Activated T-helper 1 cell treated with anti-CD3 and anti-CD28 coated beads, Interleukin-12 subunit alpha, Interleukin-12 subunit beta, Interleukin-2, Interleukin-4 antibody, amounts not matched to agents 30 ng/mL and 10 ng/mL and 1 ng/mL, durations not matched to agents 14 hours and 24 hours and 36 hours (primary cell): ENCODE measurements at places on chromosomes 1 and 21. TPM values are rescaled to one million over a fixed set of nuclear protein-coding genes. Genes with fewer than 3 reads are reported as not detected.
A peak's percentile ranks its signal among the peaks of the same experiment; 100 is the strongest.

Gene DCDC2B
- total RNA-seq: 0.15 TPM in 1 of 2 replicates, not detected in the other

GRCh38 chr1:104574620-104575019 is 824.9 kb downstream of the AMY1C start:
- no peaks in the 10 kb centered on the region for H3K36me3 ChIP-seq
- H3K4me3 ChIP-seq: no peak overlapping the region
- no peaks in the 10 kb centered on the region for H3K27me3 ChIP-seq
- H3K4me1 ChIP-seq: no peaks in the 10 kb centered on the region

DNA sequence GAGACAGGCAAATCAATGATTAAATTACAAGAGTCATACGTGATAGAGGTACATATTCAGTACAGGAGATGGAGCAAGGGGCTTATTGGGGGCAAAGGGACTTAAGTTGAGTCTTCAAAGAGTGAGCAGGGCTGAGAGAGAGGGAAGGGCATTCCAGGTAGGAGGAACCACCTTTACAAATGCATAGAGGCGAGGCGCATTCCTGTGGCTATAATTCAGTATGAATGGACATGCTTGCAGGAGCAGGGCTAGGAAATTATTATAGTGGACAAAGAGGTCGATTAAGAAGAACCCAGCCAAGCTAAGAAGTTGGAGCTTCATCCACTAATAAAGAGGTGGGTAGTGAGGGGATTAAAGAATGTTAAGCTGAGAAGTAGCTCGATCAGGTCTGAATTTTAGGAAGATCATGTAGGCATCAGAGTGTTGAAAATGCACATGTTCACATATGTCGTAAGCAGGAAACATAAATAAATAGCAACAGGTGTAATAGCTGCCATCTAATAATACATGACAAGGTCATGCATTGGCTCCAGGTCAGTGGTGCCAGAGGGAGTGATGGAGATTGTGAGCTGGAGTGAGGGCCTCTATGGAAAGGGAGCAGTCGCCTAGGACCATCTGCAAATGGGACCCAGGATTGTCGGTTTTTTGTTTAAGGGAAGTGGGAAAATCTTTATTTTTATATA is 12.0 kb upstream of the HNRNPU start:
- H3K4me1 ChIP-seq: no peaks in the 10 kb centered on the region
- no peak for DNase-seq
- H3K4me3 ChIP-seq: no peak overlapping the region
- H3K27me3 ChIP-seq: peaks cover 2% of the 10 kb centered on the region

Gene ZNF670
- 2.5 and 2.9 TPM in 2 replicates for total RNA-seq

- peak overlapping the region; percentile 92 for H3K27ac ChIP-seq
- H3K27me3 ChIP-seq: peaks cover 2% of the 10 kb centered on the region
- no peak for DNase-seq
- peaks cover 38% of the 10 kb centered on the region for H3K36me3 ChIP-seq
- H3K4me3 ChIP-seq: peak overlapping the region; percentile 94
Observed at GRCh38 chr1:6197746-6198427, 1.5 kb downstream of the RPL22 start.

DNA sequence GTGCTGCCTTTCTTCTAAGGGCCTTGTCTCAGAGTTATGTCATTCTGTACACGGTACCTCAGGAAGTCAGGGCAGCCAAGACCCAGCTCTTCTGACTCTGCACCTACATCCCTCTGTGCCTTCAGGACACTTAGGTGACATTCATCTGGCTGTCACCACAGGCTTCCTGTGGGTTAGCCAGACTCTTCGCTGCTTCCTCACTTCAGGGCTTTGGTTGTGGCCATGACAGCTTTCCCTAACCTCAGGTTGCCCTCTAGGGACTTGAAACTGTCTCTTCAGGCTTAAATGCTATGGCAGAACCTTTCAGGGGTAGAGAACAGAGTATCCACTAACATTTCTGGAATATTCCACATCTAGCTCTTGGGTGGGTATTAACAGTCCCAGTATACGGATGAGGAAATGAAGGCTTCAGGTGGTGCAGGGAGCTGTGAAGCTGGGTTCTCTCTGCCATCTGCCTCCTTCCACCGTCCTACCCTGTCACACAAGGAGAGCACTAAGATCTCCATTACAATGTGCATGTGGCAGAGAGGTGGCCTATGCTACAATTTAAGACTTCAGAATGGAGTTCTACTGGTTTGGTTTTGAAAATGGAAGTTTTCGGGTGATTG is 9.9 kb downstream of the TSSK3 start:
- no peak overlapping the region for H3K4me3 ChIP-seq
- DNase-seq: peak; percentile 66
- H3K27ac ChIP-seq: no peak overlapping the region
- H3K4me1 ChIP-seq: peaks cover 21% of the 10 kb centered on the region

GRCh38 chr1:153253693-153254092 is 5.8 kb upstream of the LORICRIN start:
- no peak for DNase-seq
- peaks cover 12% of the 10 kb centered on the region for H3K27me3 ChIP-seq
- no peak overlapping the region for H3K27ac ChIP-seq

GRCh38 chr1:110282395-110282794 is 56.8 kb upstream of the RBM15 start:
- H3K4me1 ChIP-seq: no peaks in the 10 kb centered on the region
- no peak overlapping the region for H3K27ac ChIP-seq
- H3K36me3 ChIP-seq: no peaks in the 10 kb centered on the region
- peaks cover 11% of the 10 kb centered on the region for H3K27me3 ChIP-seq
- no peak overlapping the region for H3K4me3 ChIP-seq
- no peak for DNase-seq

Gene SERPINC1
- total RNA-seq: 0.26 TPM in 1 of 2 replicates, not detected in the other

Gene PRPF38B
- 94.4 and 99.8 TPM in 2 replicates for total RNA-seq

- DNase-seq: no peak
- H3K4me3 ChIP-seq: no peak overlapping the region
- peaks cover 17% of the 10 kb centered on the region for H3K4me1 ChIP-seq
- H3K36me3 ChIP-seq: no peaks in the 10 kb centered on the region
- no peak overlapping the region for H3K27ac ChIP-seq
Observed at GRCh38 chr1:77276941-77277340, 4.9 kb upstream of the AK5 start.

DNA sequence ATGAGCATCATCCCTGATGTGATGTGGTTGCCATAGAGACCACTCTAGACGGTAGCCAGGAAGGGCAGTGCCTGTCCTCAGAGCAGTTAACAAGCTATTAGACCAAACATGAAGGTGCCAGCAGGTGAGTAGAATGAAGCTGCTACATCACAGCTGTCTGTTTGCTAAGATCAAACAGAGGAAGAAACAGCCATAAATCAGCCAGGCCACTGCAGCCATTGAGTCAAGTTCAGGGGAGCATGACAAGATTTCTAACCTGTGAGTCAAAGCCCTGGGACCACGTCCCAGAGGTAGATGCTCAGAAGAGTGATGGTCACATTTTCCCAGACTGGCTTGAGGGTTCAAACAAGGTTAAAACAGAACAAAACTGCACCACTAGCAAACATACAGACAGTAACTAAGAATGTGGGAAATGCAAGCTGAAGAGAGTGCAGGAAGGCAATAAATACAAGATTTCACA is 450.6 kb upstream of the DAB1 start:
- no peak overlapping the region for H3K27ac ChIP-seq
- peaks cover 1% of the 10 kb centered on the region for H3K27me3 ChIP-seq
- no peak overlapping the region for H3K4me3 ChIP-seq
- DNase-seq: no peak
- H3K36me3 ChIP-seq: no peaks in the 10 kb centered on the region
- H3K4me1 ChIP-seq: no peaks in the 10 kb centered on the region

Gene MYOC
- total RNA-seq: not detected in 2 replicates

DNA sequence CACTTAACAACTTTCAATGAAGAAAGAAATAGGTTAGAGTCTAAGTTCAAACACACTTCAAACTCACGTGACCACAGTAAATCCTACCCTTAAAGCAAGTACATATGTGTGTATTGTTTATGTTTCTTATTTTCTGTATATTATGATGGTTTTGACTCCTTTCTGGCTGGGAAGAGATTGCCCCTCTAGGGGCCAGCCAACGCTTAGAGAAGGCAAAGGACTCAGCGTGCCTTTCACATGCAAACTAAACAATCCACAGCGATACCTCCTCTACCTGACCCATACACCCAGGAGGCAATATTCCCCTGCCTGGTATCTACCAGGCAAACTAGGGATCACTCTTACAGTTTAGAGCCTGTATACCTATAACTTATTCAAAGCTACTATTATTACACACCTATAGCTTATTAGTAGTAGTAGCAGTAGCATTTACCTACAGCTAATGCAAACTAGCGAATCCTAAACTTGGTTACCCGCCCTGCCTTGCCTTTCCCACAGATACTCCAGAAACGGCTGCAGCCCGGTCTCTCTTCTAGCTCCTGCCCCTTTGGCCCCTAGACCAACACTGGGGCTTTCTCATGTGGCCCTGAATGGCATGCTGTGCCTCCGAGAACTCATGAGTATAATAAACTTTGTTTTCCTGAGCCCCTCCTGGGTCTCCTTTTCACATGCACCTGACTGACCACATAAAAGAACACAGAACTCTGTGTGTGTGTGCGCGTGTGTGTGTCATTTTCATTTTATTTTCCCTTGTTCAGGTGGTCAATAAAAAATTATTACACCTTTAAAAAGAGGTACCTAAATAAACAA is 14.0 kb downstream of the NRIP1 start:
- no peaks in the 10 kb centered on the region for H3K27me3 ChIP-seq
- H3K36me3 ChIP-seq: peaks cover 1% of the 10 kb centered on the region
- H3K4me3 ChIP-seq: no peak overlapping the region
- peaks cover 63% of the 10 kb centered on the region for H3K4me1 ChIP-seq
- H3K27ac ChIP-seq: no peak overlapping the region
- no peak for DNase-seq

DNA sequence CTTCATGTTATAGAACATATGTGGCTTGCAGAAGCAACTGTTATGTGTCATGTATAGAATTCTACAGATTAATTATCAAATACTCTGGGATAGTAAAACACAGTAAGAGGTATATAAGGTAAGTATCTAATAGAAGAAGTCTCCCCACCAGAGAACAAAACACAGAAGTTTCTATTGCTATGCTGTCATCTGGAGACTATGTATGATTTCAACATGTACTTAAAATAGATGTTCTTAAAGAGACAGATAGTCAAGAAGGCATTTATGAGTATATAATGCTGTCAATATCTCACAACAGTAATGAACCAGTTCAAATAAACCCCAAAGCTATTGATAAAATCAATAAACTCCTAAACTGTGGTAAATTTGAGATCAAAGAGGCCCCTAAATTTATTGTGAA is 8.1 kb upstream of the ADCY10 start:
- H3K27ac ChIP-seq: no peak overlapping the region
- no peaks in the 10 kb centered on the region for H3K27me3 ChIP-seq
- no peaks in the 10 kb centered on the region for H3K4me1 ChIP-seq
- H3K36me3 ChIP-seq: peaks cover 4% of the 10 kb centered on the region
- no peak for DNase-seq
- no peak overlapping the region for H3K4me3 ChIP-seq

- peaks cover 33% of the 10 kb centered on the region for H3K4me1 ChIP-seq
- peak; percentile 16 for DNase-seq
- H3K36me3 ChIP-seq: peaks cover 8% of the 10 kb centered on the region
- H3K27me3 ChIP-seq: no peaks in the 10 kb centered on the region
Observed at GRCh38 chr1:83515578-83516154, 483.3 kb downstream of the TTLL7 start.

DNA sequence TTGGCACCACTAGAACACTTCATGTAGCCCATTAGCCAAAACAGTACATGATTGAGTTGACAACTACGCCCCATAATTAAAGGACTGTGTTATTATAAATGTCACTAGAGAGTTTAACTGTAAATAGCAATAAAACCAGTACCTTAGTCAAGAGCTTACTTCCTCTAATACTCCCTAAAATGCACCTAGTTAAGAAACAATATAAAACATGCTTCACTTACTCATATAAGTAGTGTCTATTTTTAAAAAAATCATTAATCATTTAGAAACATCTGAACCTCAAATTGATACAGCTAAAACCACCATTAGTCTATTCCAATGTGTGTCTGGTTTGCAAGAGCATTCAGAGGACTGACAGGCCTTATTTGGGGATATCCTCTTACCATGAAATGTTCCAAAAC is 25.3 kb downstream of the PTP4A2 start:
- peaks cover 60% of the 10 kb centered on the region for H3K4me1 ChIP-seq
- H3K27me3 ChIP-seq: no peaks in the 10 kb centered on the region
- peak overlapping the region; percentile 84 for H3K27ac ChIP-seq
- DNase-seq: no peak
- peak overlapping the region; percentile 19 for H3K4me3 ChIP-seq
- peaks cover 59% of the 10 kb centered on the region for H3K36me3 ChIP-seq

Gene PTPN7
- total RNA-seq: 584 and 597 TPM in 2 replicates

DNA sequence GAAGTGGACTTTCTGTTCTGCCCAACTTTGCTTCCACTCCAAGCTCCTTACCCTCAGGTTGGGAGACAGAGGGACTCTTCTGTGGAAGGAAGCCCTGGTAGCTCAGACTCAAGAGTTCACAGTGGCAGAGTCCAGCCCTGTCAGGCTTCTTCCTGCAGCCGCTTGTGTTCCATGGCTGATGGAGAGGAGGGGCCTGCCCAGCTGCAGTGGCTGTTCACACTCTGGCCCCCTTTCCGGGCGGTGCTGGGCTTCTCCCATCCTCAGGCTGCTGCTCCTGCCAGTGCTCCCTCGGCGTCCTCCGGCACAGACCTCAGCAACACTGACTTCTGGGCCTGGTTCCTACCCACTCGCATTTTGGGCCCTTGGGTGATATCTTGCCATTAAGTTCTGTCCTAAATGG is 4.0 kb downstream of the KRTAP10-1 start:
- no peaks in the 10 kb centered on the region for H3K36me3 ChIP-seq
- H3K4me3 ChIP-seq: no peak overlapping the region
- DNase-seq: no peak
- H3K27me3 ChIP-seq: peaks cover 4% of the 10 kb centered on the region
- H3K4me1 ChIP-seq: no peaks in the 10 kb centered on the region
- no peak overlapping the region for H3K27ac ChIP-seq

- H3K4me1 ChIP-seq: no peaks in the 10 kb centered on the region
- no peak for DNase-seq
- H3K27ac ChIP-seq: no peak overlapping the region
- no peaks in the 10 kb centered on the region for H3K36me3 ChIP-seq
- H3K4me3 ChIP-seq: no peak overlapping the region
Observed at GRCh38 chr1:10598389-10598702, 123.6 kb downstream of the PEX14 start.

GRCh38 chr1:72693376-72693775 is 411.0 kb upstream of the NEGR1 start:
- H3K4me1 ChIP-seq: no peaks in the 10 kb centered on the region
- DNase-seq: no peak
- no peak overlapping the region for H3K27ac ChIP-seq
- H3K27me3 ChIP-seq: no peaks in the 10 kb centered on the region
- no peaks in the 10 kb centered on the region for H3K36me3 ChIP-seq
- H3K4me3 ChIP-seq: no peak overlapping the region

DNA sequence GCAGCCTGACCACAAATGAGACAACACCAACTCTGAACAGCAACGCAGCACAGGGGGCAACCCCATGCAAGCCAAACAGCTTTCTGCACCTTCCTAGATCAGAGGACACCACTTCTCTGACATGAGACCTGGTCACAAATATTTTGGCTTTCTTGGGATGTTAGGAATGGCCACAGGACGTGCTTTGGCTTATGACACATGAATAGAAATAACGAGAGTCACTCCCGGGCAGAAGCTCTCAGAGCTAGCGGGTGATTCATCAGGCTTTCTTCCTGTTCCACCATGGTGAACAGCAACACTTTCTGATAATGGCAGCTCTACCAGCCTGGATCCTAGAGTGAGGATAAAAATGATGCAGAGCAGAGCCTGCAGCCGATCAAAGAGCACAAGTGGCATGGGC is 39.4 kb downstream of the PAFAH2 start:
- H3K4me1 ChIP-seq: peaks cover 4% of the 10 kb centered on the region
- no peak overlapping the region for H3K4me3 ChIP-seq
- H3K27ac ChIP-seq: no peak overlapping the region
- H3K36me3 ChIP-seq: peaks cover 38% of the 10 kb centered on the region
- no peak for DNase-seq
- peaks cover 3% of the 10 kb centered on the region for H3K27me3 ChIP-seq
